Activated CD8-positive, alpha-beta T cell treated with anti-CD3 and anti-CD28 coated beads for 36 hours (primary cell): ENCODE measurements at places on chromosomes 11 and 22. TPM values are rescaled to one million over a fixed set of nuclear protein-coding genes. Genes with fewer than 3 reads are reported as not detected.
A peak's percentile ranks its signal among the peaks of the same experiment; 100 is the strongest.

DNA sequence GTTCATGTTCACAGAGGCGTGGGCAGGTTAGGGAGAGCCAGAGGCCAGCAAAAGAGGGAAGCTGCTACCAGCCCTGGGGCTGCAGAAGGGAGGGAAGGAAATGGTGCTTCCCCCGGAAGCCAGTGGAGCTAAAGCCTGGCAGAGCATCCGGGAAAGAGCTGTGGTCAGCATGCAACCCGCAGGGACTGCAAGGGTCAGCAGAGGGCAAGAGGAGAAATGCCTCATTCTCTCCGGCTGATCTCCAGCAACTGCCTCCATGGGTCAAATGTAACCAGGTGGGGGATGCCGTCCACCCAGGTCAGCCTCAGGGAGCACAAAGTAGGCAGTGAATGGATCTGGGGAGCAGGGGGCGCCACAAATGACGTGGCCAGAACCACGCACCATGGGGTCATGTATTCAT, 36.9 kb upstream of the PRR5 start:
- H3K27ac ChIP-seq: no peak overlapping the region
- no peaks in the 10 kb centered on the region for H3K27me3 ChIP-seq
- H3K36me3 ChIP-seq: no peaks in the 10 kb centered on the region

DNA sequence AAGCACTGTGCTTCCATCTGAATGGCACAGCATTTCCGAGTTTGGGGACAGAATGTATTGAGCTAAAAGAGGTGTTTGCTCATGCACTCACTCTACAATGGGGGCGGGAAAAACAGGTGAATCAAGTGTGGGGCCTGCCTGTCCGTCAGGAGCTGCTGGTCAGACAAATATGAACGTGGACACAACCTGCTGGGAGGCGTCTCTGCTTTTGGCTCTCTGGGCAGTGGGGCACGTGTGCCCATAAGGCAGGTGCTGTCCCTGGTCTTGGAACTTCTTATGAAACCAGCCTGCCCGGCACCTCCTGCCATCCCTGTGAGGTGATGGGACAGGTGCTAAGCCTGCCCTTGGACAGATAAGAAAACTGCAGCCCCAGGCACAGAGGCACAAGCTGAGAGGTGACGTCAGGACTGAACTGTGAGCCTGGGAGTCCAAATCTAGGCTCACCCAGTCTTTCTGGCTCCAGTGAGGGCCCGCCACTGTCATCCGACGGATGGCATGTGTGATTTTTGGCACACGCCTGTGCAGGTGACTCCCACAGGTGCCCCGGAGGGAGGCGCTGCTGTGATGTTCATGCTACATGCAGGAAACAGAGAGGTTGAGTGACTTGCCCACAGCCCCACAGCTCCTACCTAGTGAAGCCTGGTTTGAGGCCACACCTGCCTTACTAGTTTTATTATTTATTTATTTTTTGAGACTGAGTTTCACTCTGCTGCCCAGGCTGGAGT, 51.6 kb downstream of the SMIM38 start:
- no peak overlapping the region for H3K27ac ChIP-seq
- H3K4me1 ChIP-seq: peaks cover 11% of the 10 kb centered on the region
- no peaks in the 10 kb centered on the region for H3K36me3 ChIP-seq
- H3K4me3 ChIP-seq: no peak overlapping the region
- no peak for DNase-seq

DNA sequence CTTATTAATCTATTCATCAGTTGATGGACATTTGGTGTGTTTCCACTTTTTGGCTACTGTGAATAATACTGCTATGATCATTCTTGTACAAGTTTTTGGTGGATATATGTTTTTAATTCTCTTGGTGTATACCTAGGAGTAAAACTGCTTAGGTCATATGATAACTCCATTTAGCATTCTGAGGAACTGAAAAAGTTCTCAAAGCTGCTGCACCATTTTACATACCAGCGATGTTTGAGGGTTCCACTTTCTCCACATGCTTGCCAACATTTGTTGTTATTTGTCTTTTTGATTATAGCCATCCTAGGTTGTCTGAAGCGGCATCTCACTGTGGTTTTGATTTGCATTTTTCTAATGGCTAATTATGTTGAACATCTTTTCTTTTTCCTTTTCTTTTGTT, 4.1 kb upstream of the ACER3 start:
- peaks cover 11% of the 10 kb centered on the region for H3K4me1 ChIP-seq
- H3K4me3 ChIP-seq: no peak overlapping the region
- DNase-seq: no peak
- no peak overlapping the region for H3K27ac ChIP-seq
- H3K36me3 ChIP-seq: no peaks in the 10 kb centered on the region

- H3K4me3 ChIP-seq: no peak overlapping the region
- H3K27me3 ChIP-seq: peaks cover 5% of the 10 kb centered on the region
- H3K4me1 ChIP-seq: peaks cover 4% of the 10 kb centered on the region
- H3K27ac ChIP-seq: no peak overlapping the region
- H3K36me3 ChIP-seq: no peaks in the 10 kb centered on the region
Observed at GRCh38 chr22:44341431-44342346, 28.9 kb upstream of the SHISAL1 start.

GRCh38 chr11:86551288-86552092, 120.9 kb downstream of the ME3 start:
- no peak for DNase-seq
- H3K4me1 ChIP-seq: no peaks in the 10 kb centered on the region
- no peak overlapping the region for H3K4me3 ChIP-seq
- H3K27me3 ChIP-seq: no peaks in the 10 kb centered on the region
- no peak overlapping the region for H3K27ac ChIP-seq
- H3K36me3 ChIP-seq: no peaks in the 10 kb centered on the region

DNA sequence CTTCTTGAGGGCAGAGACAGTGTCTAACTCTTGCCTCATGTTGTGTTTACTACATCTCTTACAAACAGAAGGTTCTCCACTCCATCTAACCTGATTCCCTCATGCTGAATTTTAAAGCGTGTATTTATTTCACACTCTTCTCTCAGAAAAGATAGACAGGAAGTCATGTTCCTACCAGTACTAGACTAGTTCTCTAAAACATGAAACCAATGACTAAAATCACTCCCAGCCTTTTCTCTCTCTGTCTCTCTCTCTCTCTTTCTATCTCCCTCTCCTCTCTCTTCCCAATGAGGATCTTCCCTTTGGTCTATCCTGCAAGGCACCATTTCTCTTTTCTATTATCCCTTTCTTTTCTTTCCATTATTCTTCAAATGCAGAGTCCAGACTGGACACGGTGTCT, 391.9 kb upstream of the CADM1 start:
- no peak overlapping the region for H3K4me3 ChIP-seq
- H3K27me3 ChIP-seq: no peaks in the 10 kb centered on the region
- no peak overlapping the region for H3K27ac ChIP-seq

DNA sequence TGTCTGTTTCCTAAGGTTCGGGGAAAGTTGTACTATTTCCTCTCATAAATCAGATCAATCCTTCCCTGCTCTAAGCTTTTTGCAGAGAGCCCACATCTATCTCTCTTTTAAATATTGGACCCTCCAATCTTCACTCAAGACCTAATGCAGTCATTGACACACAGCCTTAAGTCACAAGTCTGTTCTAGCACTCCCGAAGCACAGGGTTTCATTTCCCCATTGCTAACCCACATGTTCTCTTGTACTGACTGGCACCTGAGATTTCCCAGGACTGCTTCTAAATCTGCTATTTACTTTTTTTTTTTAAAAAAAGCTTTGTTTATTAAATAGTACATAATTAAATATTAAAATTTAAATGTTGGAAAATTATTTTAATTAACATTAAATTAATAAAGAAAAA, 674.7 kb downstream of the TBC1D22A start:
- no peaks in the 10 kb centered on the region for H3K4me1 ChIP-seq
- no peaks in the 10 kb centered on the region for H3K36me3 ChIP-seq
- no peak for DNase-seq

DNA sequence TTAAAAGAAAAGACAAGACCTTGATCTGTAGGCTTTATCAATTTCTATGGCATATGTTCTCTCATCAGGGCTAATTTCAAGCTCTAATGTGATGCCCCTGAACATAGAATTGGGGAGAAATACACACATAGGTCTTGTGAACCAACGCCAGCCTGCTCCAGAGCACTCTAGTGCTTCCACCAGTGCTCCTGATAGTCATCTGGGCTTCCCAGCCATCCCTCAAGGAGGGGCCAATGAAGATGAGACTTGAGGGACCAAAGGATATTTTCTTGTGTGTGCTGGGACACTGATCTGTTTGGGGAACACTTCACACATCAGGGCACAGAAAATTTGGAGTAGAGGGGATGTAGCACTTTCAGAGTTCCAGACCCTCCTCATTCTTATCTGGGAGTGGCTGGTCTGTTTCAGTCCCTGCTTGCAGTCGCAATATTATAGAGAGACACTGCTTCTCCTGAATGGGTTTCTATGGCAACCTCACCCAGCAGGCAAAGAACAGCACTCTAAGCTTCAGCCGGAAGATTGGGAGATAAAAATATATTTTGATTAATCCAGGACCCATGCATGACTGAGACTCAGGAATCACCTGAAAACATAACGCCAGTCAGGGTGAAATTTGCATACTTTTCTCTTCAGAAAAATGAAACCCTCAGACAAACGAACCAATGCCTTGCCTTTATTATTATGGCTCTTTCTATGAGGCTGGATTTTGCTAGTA, 28.4 kb upstream of the SCN3B start:
- H3K4me3 ChIP-seq: no peak overlapping the region
- H3K27me3 ChIP-seq: peaks cover 2% of the 10 kb centered on the region
- peaks cover 18% of the 10 kb centered on the region for H3K4me1 ChIP-seq

DNA sequence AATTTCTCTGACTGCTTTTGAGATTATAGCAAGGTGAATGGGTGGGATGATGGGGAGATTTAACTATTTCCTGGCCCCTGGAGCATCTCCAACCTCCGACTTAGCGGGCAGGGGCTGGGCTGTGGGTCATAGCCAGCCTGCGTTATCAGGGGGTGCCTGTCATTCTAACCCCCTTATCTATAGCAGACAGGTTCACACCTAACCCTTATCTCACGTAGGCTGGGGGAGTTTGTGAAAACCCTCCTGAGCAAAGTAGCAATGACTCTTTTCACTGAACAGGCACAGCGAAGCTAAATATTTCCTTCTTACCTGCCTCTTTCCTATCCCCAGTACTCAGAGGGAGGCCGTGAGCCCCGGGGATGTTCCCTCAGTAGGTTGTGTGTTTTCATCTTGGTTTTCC, 511.4 kb upstream of the B3GAT1 start:
- H3K4me3 ChIP-seq: no peak overlapping the region
- H3K4me1 ChIP-seq: no peaks in the 10 kb centered on the region
- H3K27ac ChIP-seq: no peak overlapping the region
- no peak for DNase-seq

- no peak overlapping the region for H3K4me3 ChIP-seq
- H3K27me3 ChIP-seq: no peaks in the 10 kb centered on the region
- peaks cover 40% of the 10 kb centered on the region for H3K36me3 ChIP-seq
- H3K4me1 ChIP-seq: peaks cover 22% of the 10 kb centered on the region
- H3K27ac ChIP-seq: peak overlapping the region; percentile 11
Observed at GRCh38 chr22:45709060-45709739, 37.6 kb downstream of the ATXN10 start.

GRCh38 chr22:37281646-37282384, 493 bp upstream of the CYTH4 start:
- H3K27ac ChIP-seq: peak overlapping the region; percentile 99
- peaks cover 2% of the 10 kb centered on the region for H3K36me3 ChIP-seq
- H3K4me1 ChIP-seq: peaks cover 57% of the 10 kb centered on the region
- H3K4me3 ChIP-seq: peak overlapping the region; percentile 86
- no peaks in the 10 kb centered on the region for H3K27me3 ChIP-seq
- DNase-seq: no peak

GRCh38 chr11:116065986-116066385, 561.8 kb upstream of the CADM1 start:
- H3K4me1 ChIP-seq: no peaks in the 10 kb centered on the region
- no peak overlapping the region for H3K27ac ChIP-seq
- no peak overlapping the region for H3K4me3 ChIP-seq
- H3K27me3 ChIP-seq: peaks cover 10% of the 10 kb centered on the region

DNA sequence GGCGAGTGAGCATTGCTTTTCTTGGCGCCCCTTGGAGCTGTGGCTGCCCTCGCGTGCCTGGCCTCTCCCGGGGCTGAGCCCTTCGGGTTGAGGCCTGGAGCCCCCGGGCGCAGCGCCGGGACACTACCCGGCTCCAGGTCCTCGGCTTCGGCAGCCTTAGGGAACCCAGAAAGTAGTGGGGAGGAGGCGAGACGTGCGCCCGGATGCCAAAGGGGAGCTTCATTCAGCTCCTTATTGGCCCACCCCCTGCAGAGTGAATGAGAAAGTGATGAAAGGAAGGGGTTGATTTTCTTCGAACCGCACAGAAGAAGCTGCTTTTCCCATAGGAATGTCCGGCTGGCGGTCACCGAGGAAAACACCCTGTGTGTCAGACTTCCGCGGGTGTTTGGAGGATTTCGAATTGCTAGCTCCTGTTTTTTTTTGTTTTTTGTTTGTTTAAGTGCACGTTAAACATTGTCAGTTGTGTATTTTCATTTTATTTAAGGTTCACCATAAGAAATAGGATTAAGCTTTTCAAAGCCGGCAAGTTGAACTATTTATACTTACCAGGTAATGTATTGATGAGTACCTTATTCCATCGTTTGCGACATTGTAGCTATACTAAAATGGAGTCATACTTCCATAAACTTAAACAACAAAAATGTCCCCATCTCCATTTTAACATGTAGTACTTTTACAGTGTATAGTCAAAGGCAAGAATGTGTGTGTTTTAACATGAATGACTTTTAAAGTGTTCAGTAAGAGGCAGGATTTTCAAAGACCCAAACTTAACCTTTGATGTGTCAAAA, 841 bp upstream of the EIF4G2 start:
- H3K4me3 ChIP-seq: peak overlapping the region; percentile 94
- peak; percentile 58 for DNase-seq
- peak overlapping the region; percentile 98 for H3K27ac ChIP-seq
- H3K27me3 ChIP-seq: no peaks in the 10 kb centered on the region
- peaks cover 40% of the 10 kb centered on the region for H3K36me3 ChIP-seq

DNA sequence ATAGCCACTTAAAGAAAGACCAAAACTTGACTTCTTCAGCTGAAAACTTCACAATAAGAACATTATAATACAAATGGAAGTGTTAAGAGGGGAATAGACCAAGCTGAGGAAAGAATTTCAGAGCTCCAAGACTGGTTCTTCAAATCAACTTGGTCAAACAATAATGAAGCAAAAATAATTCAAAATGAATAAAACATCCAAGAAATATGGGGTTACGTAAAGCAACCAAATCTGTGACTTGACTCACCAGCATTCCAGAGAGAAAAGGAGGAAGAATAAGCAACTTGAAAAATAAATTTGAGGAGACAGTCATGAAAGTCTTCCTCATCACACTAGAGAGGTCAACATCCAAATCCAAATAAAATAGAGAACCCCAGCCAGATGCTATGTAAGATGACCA, 31.4 kb downstream of the XKR3 start:
- H3K4me3 ChIP-seq: no peak overlapping the region
- no peaks in the 10 kb centered on the region for H3K36me3 ChIP-seq
- DNase-seq: no peak
- H3K4me1 ChIP-seq: no peaks in the 10 kb centered on the region

Gene GP1BB
- not detected for total RNA-seq

Gene GCAT
- total RNA-seq: 19.0 TPM

Gene MMP8
- total RNA-seq: not detected

Gene MS4A8
- total RNA-seq: not detected

Gene MUC6
- not detected for total RNA-seq

Gene CCDC188
- total RNA-seq: not detected

Gene ARHGEF17
- total RNA-seq: 0.07 TPM

Gene OSBP2
- 0.58 TPM for total RNA-seq
